ENCODE measurements at places on chromosomes 16 and 17. TPM values are rescaled to one million over a fixed set of nuclear protein-coding genes. Genes with fewer than 3 reads are reported as not detected.

DNA sequence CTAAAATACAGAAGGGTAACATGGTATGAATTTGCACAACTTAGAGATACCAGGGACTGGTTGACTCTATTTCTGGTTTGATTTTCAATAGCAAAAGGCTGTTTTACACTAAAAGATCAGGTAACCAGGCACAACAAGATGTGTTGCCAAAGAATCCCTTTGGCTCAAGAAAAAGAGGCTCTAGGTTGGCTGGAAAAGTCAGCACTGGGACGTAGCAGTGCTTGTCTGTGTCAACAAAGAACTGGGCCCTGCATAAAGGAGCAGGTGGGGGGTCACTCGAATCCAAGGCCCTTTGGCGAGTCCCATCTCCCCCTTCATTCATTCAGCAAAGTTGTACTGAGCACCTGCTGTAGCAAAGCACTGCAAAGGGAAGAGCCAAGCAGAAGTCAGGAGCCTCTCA lies 18.4 kb downstream of the SDR42E1 start:
- DNase-seq: no peak

GRCh38 chr16:68275611-68276191 lies 11.4 kb downstream of the SLC7A6 start:
- peak; percentile 66 for DNase-seq

TP53TG3E gene
- total RNA-seq: not detected

GRCh38 chr16:16183562-16183961 lies 39.7 kb downstream of the ABCC6 start:
- DNase-seq: no peak

DNA sequence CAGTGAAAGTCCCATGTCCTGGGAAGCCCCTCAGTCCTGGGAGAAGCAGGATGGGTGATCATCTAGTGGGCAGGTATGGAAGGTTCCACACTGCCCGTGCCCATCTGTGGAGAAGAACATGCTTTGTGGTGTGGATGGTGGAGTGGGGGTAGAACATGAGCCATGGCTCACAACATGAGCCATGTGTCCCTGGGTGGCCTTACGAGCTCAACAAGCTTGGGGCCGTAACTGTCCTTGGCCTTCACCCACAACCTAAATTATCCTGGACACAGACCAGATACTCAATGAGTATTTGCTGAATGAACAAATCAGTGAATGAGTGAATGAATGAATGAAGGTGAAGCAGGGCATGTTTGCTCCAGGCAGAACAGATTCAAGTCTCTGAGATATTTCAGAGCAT lies 13.5 kb downstream of the SOX8 start:
- no peak for DNase-seq

FBXW10B gene
- 1.7 TPM for total RNA-seq

GRCh38 chr17:44203731-44204440 lies 4.2 kb upstream of the ATXN7L3 start:
- DNase-seq: no peak

GRCh38 chr17:79243996-79244395 lies 169.4 kb downstream of the ENGASE start:
- DNase-seq: no peak

RAC3 gene
- total RNA-seq: 10.4 TPM

KCNH4 gene
- 0.79 TPM for total RNA-seq

- no peak for DNase-seq
Observed at GRCh38 chr16:49019831-49020230, 261.8 kb downstream of the CBLN1 start.

NOS2 gene
- 0.26 TPM for total RNA-seq

GRCh38 chr17:5516060-5516792 lies 29.9 kb downstream of the MIS12 start:
- DNase-seq: no peak

TNFRSF17 gene
- not detected for total RNA-seq

DNA sequence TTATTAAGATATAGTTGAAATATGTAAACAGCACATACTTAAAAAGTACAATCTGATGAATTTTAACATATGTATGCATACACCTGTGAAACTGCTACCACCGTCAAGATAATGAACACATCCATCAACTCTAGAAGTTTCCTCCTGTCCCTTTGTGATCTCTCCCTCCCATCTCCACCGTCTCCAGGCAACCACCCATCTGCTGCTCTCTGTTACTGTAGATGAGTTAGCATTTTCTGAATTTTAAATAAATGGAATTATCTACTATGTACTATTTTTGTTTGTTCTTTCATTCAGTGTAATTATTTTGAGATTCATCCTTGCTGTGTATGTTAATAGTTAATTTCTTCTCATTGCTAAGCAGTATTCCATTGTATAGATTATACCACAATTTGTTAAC lies 40.2 kb upstream of the SMPD3 start:
- DNase-seq: no peak

GRCh38 chr17:33375103-33375502 lies 82.0 kb upstream of the ASIC2 start:
- no peak for DNase-seq

DNA sequence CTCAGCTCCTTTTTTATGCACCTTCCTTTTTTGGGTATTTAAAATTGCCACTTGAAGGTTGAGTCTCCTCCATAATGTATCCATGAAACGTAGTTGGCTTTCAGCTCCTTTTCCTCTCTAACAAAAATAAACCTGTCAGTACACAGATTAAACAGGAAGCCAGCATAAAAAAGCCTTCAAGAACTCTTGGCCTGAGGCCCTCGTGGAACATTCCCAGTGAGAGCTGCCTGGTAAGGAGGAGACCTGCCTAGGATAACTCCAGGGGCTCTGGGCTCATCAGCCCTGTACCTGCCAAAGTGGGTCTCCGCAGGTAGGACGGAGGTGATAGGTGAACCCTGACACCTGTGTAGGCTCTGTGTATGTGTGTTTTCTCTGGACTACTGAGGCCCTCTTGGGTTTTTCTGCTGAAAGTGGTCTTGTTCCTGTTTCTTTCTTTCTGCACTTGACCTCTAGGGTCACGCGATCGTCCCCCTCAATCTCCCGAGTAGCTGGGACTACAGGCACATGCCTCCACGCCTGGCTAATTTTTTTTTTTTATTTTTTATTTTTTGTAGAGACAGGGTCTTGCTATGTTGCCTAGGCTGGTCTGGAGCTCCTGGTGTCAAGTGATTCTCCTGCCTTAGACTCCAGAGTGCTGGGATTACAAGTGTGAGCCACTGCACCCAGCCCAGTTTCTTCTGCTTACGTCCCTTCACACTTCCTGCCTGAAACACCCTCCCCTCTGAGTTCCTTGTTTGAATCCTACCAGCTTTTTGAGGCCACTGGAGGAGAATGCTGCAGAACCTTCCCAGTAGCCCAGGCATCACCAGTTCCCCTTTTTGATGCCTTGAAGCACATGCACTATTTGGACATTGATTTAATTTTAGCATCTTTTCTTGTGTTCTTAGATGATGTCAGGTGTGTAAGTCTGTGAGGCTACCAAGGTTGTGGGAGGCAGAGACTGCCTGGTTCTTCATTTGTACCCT lies 9.8 kb downstream of the PGS1 start:
- DNase-seq: no peak

DNA sequence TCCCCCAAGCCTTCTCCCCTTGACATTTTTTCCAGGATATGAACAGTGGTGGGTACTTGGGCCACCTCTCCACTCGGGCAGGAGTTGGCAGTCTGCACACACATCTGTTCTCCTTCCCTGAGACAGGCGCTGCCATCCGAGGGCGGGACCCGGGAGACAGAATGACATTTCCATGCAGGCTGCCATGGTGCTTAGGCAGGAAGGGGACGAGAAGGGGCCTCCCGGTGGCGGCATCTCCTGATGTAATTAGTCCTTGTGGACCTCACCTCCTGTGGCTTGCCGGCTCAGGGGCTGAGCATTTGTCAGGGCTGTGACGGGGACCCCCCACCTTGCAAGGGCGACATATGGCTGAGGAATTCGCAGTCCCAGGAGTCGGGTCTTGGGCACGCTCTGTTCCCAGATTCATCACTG lies 197.2 kb downstream of the FOXL1 start:
- no peak for DNase-seq

CNTNAP4 gene
- 10.9 TPM for total RNA-seq

DNA sequence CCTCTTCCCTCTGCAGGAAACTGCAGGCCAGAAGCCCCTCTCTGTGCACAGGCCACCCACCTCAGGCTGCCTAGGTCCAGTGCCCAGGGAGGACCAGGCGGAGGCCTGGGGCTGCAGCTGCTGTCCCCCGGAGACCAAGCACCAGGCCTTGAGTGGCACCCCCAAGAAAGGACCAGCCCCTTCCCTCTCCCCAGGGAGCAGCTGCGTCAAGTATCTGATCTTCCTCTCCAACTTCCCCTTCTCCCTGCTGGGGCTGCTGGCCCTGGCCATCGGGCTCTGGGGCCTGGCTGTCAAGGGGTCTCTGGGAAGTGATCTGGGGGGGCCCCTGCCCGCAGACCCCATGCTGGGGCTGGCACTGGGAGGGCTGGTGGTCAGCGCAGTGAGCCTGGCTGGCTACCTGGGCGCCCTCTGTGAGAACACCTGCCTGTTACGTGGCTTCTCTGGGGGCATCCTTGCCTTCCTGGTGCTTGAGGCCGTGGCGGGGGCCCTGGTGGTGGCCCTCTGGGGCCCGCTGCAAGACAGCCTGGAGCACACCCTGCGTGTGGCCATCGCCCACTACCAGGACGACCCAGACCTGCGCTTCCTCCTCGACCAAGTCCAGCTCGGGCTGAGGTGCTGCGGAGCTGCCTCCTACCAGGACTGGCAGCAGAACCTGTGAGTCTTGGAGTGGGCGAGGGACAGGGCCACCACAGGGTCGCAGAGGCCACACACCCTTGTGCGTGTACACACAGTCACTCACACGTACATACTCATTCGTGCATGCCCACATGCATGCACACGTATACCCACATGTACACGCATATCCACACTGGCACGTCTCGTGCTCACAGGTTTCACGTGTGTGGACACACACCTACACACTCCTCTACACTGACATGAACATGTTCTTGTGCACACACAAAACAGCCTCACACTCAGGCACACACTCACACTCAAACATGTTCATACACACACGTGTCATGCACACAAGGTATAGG lies 8.3 kb downstream of the TSPAN10 start:
- no peak for DNase-seq

- DNase-seq: no peak
Observed at GRCh38 chr16:12500771-12501170, 302.9 kb downstream of the CPPED1 start.

DNA sequence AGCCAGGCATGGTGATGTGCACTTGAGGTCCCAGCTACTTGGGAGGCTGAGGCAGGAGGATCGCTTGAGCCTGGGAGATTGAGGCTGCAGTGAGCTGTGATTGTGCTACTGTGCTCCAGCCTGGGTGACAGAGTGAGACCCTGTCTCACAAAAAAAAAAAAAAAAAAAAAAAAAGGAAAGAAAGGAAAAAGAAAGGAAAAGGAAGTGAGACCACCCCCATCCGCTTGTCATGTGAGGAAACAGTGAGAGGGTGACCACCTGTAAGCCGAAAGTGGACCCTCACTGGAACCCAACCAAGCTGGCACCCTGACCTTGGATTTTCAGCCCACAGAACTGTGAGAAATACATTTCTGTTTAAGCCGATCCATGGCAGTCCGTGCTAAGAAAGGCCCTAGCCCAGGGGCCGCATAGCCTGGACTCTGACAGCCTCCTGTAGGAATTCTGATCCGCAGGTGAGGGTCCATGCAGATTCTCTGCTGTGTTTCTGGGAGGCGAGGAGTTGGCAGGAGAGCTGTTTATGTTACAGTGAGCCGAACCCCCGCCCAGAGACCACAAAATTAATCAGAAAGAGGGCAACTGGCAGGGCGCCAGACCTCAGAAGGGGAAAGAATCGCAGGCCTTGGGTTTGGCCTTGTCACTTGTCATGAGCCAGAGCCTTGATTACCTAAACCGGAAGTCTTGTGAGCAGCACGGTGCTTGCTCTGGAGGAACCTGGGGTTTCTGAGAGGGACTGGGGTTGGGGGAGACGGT lies 945 bp downstream of the SGSH start:
- no peak for DNase-seq

- no peak for DNase-seq
Observed at GRCh38 chr17:2904135-2904534, 107.9 kb downstream of the RAP1GAP2 start.

MT4 gene
- total RNA-seq: not detected

OSGIN1 gene
- 0.21 TPM for total RNA-seq

TP53TG3B gene
- not detected for total RNA-seq

CLEC10A gene
- total RNA-seq: 5.0 TPM

DNA sequence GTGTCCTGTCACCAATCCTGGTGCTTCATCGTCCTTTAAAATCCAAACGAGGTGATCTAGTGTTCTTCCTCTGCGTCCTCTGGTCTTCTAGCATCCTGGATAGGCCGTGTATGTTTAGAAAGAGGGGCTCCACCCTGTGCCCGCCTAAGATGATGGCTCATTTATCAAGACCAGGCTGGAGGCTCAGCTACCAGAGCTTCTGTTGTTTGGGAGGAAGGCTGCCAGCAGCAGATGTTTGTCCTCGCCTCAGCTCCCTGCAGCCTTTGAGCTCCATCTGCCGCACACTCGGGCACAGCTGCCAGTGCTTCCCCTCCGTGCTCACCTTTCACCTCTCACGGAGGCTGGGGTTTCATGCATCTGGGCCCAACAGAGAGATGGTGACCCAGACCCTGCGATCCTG lies 954.7 kb upstream of the RBFOX1 start:
- no peak for DNase-seq

KRT32 gene
- not detected for total RNA-seq

- no peak for DNase-seq
Observed at GRCh38 chr17:80968602-80969029, 23.0 kb upstream of the CHMP6 start.

KRT25 gene
- total RNA-seq: not detected
